HCEC 1CT (cell line): ENCODE measurements at places on chromosomes 7 and 10.
A peak's percentile ranks its signal among the peaks of the same experiment; 100 is the strongest.

- DNase-seq, result no peak
Observed at GRCh38 chr10:11714750-11715365, 27.3 kb upstream of the ECHDC3 start.

GRCh38 chr7:82382276-82382675, 61.3 kb downstream of the CACNA2D1 start:
- DNase-seq, result no peak

DNA sequence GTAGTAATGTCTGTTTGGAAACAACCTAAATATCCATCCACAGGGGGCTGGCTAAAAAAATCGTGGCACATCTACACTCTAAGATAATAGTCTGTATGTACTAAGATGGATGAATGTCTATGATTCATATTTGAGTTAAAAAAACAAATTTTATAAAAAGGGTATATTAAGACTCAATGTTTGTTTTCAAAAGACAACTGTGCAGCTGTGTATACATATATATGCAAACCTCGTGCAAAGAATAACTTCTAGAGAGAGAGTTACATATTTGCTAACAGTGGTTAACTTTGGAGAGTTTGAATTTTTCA, 323.5 kb downstream of the PLXNA4 start:
- DNase-seq, result no peak

GRCh38 chr10:69481305-69481704, 30.0 kb downstream of the TSPAN15 start:
- DNase-seq, result no peak

DNA sequence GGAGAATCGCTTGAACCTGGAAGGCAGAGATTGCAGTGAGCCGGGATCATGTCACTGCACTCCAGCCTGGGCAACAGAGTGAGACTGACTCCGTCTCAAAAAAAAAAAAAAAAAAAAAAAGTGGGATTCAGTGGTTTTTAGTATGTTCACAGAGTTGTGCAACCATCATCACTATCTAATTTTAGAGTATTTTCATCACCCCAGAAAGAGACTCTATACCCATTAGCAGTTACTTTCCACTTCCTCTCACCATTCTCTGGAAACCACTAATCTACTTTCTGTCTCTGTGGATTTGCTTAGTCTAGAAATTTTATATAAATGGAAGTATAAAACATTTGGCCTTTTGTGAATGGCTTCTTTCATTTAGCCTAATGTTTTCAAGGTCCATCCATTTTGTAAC, 113.4 kb downstream of the ST7 start:
- no peak for DNase-seq

GRCh38 chr7:95871075-95871848, 98.9 kb downstream of the DYNC1I1 start:
- DNase-seq, result peak; percentile 32

DNA sequence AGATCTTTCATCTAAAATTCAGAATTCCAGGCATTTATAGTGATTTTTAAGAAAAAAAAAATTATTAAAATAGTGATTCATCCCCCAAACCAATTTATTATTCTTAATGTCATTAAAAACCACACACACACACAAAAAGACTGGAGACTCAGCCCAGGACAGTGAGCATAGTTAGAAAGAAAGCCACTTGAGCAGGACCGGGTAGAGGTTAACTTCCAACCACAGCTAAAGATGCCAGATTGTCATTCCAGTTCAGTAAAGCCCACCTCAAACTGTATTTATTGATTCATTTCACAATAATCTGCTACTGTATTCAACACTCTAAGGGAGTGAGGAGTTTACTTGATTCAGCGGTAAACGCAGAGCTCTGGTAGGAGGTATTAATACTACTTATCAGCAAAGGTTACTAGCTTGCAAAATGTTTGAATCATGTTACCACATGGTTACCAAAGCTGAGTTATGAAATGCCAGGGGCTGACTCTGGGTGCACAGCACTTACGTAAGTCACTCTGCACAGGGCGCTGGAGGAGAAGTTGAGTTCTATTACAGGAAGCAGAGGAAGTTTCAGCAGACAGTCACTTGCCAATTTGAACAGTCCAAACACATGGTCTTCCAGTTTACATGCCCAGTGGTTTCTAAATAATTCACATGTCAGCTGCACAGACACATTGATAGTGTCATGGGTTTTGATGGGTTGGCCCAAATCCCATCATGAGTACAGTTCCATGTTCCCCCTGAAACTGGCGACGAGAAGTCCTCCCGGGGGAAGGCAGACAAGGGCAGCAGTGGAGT, 64.6 kb downstream of the KLF6 start:
- peak; percentile 67 for DNase-seq

DNA sequence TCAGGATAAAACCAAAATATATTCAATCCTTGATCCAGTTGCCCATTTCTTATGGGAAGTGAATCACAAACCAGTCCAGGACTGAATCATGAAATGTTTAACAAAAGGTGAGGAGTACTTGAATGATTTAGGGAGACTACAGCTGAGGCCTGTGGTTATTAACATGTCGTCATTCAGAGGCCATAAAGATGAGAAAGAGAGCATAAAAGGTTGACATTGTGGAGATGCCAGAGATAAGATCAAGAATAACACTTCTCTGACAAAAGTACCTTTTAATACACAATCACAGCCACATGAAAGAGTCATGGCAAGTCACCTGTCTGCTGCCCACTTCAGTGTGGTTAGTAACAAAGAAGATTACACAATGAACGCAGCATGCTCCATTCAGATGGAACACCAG, 1195.7 kb upstream of the SORCS1 start:
- DNase-seq, result peak; percentile 39

GRCh38 chr7:7989616-7990440, 21.2 kb downstream of the GLCCI1 start:
- no peak for DNase-seq

DNA sequence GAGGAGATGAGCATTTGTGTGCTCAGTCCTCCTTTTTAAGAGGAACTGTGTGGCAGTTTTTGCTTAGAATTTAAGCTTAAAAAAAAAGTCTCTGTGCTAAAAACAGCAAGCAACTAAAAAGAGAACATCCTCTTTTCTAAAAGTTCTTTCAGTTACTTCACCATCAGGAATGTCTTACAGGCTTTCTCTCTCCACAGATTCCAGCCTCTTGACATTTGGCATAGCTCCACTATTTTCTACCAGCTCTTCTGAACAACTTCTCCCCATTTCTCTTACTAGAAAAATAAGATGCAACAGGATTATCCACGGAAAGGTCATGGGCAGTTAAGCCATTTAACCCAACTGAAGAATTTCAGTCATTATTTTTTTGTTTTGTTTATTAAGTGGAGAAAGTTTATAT, 13.2 kb downstream of the PCLO start:
- peak; percentile 69 for DNase-seq

DNA sequence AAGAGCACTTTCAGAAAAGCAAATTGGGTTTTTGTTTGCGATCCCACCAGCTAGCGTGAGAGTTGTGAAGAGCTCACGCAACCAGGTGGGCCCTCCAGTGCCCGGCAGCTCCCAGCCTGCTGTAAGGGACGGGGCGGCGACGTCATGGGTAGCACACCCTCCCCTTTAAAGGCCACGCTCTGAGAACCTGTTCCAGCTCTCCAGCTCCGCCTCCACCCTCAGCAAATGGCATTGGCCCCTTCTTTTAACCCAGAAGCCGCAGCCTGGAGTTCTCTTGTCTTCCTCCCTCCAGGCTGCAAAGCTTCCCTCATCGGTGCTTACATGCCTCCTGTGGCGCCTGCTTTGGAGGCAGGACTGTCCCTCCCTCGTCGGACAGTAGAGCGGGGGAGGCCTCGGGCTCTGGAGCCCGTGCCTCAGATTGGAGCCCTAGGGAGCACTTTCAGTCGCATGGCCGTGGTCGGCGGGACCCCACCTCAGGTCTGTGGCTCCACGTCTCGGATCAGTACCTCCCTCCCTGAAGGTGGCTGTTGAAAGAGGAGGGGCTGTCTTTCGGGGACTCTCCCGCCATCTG, 32.9 kb downstream of the WIPI2 start:
- no peak for DNase-seq

GRCh38 chr7:40697653-40698052, 562.8 kb downstream of the SUGCT start:
- DNase-seq, result no peak

- no peak for DNase-seq
Observed at GRCh38 chr7:55893940-55894339, 6.7 kb downstream of the ZNF713 start.

DNA sequence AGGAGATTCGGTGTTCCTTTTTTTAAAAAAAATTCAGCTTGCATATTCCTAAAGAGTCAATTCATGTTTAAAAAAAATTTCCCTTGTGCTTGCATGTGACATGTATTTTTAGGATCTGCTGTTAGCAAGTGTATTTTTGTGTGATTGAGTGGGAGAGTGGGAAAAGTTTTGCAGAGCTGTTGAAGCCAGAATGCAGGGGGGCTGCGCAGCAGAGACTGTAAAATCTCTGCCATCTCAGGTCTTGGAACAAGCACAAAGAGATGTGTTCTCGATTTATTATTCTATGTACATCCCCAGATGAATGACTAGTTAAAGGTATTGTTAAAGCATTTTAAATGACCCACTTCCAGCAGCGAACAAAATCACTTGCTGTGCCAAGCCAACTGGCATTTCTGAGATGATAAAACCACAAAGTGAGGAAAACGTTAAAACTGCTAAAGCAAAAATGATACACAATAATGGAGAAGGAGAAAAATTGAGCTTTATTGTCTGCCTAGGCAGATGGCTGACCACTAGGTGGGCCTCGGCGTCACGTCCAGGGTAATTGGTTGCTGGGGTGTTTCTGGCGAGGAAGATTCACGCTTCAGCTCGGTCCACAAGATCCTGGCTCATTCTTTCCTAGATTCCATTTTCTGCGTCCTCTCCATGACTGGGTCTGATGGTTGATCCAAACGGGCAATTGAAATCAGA, 67.0 kb upstream of the ATRNL1 start:
- no peak for DNase-seq

DNA sequence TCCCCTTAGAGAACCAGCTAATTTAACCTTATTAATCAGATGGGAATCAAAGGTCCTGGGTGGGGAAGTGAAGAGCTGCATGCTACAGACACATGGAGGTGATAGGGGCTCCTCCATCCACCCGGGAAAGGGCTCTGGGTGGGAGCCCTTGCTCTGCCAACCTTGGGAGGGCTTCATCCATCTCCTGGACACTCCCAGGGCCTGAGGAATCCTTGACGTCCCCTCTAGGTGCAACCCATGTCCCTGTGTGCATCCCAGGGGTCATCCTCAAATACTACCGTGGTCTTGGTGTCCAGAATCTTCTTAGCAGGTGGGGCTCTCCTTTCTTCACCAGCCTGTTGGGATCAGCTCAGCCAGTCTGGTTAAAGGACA, 55.4 kb upstream of the IGFBP3 start:
- no peak for DNase-seq

GRCh38 chr10:3959370-3960325, 174.6 kb upstream of the KLF6 start:
- no peak for DNase-seq

- no peak for DNase-seq
Observed at GRCh38 chr10:95411635-95412034, 120.8 kb upstream of the PDLIM1 start.

DNA sequence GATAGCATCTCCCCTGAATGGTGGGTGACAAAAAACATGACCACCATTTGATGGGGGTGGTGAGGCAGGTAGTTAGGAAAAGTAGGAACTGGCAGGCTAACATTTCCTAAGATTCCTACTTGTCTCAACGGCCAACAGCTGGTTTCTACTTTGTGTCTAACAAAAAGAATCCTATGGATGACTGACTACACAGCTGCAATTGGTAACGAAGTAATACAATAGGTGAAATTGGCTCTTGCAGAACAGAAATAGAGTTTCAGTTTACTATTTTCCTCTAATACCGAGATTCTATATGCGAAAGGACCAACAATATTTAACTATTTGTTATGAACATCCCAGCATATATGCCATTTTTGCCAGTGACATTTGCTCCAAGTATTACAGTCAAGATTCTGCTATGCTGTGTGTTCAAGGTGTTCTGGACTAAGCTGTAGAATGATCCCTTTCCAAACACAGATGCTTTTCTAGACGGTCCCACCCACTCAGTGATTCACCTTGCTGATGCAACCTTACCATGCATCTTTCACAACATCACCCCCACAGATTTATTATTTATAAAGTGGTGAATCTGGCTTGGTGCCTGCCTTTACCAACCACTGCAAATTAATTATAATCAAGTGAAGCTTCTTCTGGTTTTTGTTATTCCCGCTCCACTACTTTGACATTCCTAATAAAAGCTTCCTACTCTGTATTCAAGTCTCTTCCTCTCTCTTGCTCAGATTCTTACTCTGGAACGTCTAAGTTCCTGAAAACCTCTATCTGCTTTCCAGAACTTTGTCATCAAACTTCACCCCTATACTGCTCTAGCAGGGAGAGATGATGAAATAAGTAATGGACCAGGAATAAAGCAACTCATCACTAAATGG, 16.8 kb downstream of the BBIP1 start:
- DNase-seq, result peak; percentile 67

- no peak for DNase-seq
Observed at GRCh38 chr7:34575006-34575405, 83.0 kb upstream of the NPSR1 start.

- DNase-seq, result peak; percentile 80
Observed at GRCh38 chr7:15130666-15131541, 228.4 kb upstream of the DGKB start.

DNA sequence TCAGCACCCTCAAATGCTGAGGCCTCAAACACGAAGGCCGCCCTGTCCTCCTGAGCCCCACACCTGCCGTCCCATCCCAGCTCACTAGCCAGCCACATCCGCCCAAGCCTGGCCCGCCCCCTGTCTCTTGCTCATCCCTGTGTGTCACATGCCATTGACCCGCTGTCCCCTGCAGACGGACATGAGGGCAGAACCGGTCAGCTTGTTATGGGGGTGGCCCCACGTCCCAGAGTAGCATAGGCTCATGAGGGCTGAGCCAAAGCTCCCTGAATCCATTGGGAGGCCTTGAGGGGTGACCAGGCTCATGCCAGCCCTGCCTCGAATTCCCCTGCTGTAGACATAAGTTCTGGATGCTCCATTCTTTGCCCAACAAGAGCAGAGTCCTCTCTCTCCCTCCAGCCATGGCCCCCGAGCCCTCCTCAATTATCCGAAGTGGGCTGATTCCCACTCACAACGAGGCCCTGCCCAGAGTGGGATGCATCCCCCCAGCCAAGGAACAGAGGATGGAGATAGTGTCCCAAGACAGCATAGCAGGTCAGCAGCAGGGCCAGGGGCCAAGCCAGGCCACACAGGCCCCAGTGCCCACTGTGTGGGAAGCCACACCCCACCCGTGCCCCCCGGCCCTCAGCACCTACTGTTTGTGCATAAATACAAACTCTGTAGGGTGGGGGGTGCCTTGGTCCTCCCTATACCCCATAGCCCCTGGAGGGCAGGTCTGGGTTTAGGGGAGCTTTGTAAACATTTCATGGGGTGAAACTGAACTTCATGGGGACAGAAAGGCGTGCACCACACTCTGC, 42.1 kb downstream of the EBF3 start:
- DNase-seq, result no peak

DNA sequence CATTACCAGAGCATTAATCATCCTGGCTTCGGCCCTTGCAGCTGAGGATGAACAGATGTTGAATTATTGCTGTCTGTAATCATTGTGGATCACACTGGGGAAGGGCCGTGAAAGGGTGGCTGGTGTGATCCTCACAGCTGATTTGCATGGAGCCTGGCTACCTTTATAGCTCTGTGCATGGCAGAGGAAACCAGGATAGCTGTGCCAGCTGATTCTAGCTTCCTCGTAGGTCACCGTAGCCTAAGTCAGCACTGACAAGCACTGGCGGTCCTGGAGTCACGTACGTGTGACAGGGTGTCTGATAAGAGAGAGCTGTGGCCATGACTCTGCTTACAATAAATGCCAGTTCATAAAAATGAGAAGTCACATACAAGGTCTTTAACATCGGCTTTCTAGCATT, 76.5 kb downstream of the INSYN2A start:
- no peak for DNase-seq

GRCh38 chr10:7480742-7481367, 70.0 kb upstream of the SFMBT2 start:
- DNase-seq, result no peak

GRCh38 chr7:5681423-5681822, 100.0 kb downstream of the RNF216 start:
- DNase-seq, result no peak
